ENCODE measurements at places on chromosomes 6 and 20.

DNA sequence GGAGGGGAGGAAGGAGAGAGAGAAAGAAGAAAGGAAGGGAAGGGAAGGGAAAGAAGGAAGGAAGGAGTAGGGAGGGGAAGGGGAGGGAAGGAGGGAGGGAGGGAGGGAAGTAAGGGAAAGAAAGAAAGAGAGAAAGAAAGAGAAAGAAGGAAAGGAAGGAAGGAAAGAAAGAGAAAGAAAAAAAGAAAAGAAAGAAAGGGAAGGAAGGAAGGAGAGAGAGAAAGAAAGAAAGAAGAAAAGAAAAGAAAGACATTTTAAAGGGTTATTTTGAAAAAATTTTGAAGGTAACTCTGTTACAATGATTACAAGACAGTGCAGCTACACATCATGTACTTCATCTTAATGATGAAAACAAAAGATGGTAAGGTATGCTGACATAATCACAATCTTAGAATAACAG, 3.9 kb downstream of the KIAA0319 start:
- DNase-seq = no peak

- DNase-seq = no peak
Observed at GRCh38 chr20:1370548-1371110, 22.2 kb downstream of the FKBP1A start.

- no peak for DNase-seq
Observed at GRCh38 chr6:82204020-82204419, 43.5 kb downstream of the IBTK start.

GRCh38 chr6:20338156-20338555, 63.5 kb upstream of the E2F3 start:
- DNase-seq = no peak

DNA sequence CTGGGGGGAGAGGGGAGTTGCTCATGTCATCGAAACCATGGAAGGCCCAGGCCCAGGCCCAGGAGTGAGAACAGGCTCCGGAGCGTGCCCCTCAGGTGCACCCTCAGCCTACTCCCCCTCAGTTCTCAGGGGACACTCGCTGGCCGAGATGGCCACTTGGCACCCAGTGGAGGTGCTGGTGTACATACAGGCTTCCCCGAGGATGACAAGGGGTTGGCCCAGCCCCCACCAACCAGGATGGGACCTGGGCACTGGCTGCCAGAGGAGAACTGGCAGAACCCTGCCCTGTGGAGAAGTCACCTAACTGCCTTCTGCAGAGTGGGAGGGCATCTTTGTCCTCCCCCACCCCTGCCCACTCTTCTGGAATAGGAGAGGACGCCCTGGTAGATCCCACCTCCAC, 9.5 kb downstream of the NKX2-2 start:
- no peak for DNase-seq

DNA sequence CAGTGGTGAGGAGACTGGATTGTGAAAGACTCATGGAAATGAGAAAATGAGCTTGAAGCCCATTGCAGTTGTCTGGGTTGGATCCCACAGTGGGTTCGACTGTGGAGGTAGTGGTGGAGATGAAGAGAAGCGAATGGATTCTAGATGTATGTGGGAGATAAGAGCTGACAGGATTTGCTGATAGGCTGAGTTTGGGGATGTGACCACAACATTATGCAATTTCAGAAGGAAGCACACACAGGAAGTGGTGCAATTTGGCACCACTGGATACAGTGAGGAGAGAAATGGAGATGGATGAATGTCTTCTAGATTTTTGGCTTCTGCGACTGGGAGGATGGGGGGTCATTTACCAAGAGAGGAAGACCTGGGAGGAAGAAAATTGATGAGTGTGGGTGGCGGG, 64.4 kb upstream of the MAFB start:
- no peak for DNase-seq

GRCh38 chr6:12976366-12976765, 259.8 kb downstream of the PHACTR1 start:
- DNase-seq = no peak

DNA sequence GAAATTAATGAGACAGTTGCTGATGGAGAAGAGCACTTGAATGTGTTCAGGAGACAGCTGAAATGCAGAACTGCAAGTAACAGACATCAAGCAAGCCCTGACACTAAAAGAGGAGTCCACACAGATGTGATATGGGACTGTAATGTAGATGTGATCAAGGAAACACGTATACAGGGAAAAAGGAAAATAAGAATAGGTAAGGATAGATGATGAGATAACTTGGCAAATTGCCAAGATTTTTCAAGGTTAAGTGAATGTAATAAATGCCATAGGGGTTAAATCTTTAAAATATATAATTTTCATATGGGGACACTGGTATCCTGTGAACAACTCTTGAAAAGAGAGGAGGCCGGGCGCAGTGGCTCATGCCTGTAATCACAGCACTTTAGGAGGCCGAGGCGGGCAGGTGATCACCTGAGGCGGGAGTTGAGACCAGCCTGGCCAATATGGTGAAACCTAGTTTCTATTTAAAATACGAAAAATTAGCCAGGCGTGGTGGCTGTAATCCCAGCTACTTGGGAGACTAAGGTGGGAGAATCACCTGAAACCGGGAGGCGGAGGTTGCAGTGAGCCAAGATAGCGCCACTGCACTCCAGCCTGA, 7.2 kb upstream of the SNX14 start:
- peak; percentile 34 for DNase-seq

GRCh38 chr6:37222125-37222967, 35.2 kb upstream of the TBC1D22B start:
- peak; percentile 86 for DNase-seq

GRCh38 chr6:111468329-111469012, 14.5 kb downstream of the REV3L start:
- no peak for DNase-seq

GRCh38 chr6:163814494-163815364, 400.2 kb downstream of the QKI start:
- DNase-seq = no peak

- DNase-seq = no peak
Observed at GRCh38 chr6:159513914-159514313, 179.1 kb downstream of the SOD2 start.

DNA sequence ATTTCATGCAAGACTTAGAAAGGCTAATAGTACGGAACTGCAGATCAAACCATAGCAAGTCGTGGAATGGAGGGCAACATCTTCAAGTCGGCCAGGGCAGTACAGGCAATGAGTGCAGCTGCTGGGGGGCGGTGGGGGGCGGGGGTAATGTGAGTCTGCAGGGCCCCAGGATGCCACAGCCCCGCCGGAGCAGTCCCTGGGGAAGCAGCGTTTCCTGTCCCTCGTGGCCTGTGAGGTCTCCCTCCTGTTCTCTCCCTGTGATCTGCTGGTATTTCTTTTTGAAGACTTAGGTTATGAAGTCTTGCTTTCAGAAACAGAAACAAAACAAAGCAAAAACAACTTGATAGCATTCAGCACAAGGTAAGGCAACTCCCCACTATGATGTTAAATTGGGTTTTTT, 351.9 kb downstream of the FOXA2 start:
- DNase-seq = no peak

DNA sequence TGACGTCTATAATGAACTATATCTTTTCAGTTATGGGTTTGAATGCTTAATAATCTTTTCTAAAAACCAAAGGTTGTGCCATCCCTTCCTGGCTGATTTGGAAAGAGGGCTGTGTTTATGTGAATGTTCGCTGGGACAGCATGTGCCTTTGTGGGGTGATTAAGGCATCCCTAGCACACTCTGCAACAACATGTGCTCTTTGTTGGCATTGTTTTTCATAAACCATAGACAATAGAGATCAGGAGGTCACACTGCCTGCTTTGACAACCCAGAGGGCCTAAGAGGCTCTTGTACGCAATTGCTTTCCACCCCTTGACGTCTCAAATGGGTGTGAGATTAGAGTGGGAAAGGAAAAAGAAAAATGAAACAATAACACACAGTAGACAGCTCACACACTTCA, 116.0 kb downstream of the LRRC1 start:
- no peak for DNase-seq

DNA sequence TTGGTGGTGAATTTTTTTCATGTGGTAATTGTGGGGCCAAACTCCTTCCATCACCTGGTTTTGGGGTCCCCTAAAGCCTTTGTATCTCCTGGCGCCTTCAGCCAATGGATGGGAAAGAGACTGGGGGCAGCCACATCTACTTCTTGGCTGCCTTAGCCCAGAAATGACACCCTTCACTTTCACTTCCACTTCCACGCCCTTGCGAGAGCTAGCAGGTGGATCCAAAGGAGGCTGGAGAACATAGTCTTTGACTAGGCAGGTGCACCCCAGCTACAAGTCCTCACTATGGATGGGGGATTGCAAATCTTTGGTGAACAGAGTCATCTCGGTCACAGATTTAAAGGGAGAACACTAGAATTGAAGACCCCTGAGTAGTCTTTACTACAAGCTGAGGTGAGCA, 70.8 kb downstream of the NDUFAF5 start:
- no peak for DNase-seq

DNA sequence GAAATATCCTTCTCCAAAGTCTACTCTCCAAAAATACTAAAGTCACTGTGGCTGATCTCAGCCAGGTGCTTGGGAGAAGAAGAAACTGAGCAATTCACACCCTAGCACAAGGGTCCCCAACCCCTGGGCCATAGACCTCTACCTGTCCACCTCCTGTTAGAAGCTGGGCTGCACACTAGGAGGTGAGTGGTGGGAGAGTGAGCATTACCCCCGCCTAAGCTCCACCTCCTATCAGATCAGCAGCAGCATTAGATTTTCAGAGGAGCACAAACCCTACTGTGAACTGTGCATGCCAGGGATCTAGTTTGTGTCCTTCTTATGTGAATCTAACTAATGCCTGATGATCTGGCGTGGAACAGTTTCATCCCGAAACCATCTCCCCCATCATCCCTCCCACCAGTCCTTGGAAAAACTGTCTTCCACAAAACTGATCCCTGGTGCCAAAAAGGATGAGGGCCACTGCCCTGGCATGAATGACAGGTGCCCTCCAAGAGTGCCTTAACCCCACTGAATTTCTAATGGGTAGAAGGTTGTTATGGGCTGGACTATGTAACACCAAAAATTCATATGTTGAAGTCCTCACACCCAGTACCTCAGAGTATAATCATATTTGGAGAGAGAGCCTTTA, 109.2 kb upstream of the CDYL start:
- DNase-seq = no peak

DNA sequence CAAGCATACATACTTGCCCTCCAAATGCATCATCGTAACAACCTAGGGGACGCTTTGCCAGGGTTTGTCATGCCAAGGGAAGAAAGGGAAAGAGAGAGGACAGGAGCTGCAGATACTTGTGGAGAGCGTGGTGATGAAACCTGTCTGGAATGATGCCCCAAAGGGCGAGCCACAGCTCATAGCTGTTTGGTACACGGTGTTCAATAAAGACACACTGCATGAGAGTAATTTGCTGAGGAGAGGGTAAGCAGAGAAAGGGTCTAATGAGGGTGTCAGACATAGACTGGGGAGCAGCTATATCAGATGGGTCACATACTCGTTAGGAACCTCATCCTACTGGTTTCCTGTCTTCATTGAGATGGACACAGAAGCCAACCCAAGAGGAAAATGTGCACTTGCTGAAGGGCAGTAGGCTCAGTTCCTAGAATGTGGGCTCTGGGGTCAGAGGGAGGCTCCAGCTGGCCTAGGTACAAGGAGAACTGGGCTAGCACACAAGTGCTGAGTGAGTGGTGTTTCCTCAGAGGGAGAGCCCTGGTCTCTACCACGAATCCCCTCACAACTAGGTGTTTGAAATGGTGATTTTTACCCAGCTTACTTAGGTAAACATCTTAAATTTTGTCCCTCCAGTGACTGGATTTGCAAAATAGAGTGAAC, 5.2 kb upstream of the FOXO3 start:
- DNase-seq = no peak

GRCh38 chr20:45337367-45338120, 10.7 kb downstream of the SDC4 start:
- peak; percentile 64 for DNase-seq

DNA sequence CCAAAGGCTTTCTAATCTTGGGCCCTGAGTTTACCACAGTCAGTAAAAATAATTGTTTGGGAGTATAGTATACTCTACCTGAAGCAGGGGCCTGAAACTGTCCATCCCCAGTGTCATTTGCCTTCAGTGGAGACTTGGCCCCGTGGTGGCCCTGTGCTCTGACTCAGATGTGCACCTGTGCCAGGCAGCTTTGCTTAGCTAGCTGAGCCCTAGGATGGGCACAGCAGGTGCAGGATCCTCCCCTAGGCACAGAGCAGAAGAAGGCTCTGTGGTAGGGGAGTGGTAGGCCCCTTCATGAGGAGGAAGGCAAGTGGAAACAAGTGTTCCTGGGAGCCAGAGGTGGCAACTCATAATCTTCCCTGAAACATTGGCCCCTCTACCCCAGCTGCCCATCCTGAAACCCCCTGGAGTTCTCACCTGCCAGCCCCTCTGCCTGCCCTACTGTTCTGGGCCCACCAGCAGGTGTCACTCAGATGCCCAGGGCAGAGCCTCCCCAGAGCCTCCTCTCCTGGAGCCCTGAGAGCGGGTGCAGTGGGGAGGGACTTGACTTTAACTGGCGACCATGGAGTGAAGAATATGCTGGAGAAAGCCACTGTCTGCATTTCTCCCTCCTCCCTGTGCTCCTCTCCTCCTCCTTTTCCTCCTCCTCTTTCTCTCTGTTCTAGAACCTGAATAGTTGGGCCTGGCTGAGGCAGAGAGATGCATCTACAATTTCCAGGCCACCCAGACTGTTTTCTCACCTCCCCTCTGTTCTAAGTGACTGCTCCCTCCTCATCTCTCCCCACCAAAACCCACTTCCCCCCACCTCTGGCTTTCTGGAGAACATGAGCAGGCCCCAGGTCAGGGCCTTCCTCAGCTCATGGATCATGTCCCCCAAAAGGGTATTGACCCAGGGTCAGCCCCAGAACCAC, 2.9 kb downstream of the CPNE5 start:
- no peak for DNase-seq

GRCh38 chr6:411402-412145, 20.0 kb downstream of the IRF4 start:
- no peak for DNase-seq

- DNase-seq = no peak
Observed at GRCh38 chr20:51828762-51829161, 26.4 kb upstream of the SALL4 start.

DNA sequence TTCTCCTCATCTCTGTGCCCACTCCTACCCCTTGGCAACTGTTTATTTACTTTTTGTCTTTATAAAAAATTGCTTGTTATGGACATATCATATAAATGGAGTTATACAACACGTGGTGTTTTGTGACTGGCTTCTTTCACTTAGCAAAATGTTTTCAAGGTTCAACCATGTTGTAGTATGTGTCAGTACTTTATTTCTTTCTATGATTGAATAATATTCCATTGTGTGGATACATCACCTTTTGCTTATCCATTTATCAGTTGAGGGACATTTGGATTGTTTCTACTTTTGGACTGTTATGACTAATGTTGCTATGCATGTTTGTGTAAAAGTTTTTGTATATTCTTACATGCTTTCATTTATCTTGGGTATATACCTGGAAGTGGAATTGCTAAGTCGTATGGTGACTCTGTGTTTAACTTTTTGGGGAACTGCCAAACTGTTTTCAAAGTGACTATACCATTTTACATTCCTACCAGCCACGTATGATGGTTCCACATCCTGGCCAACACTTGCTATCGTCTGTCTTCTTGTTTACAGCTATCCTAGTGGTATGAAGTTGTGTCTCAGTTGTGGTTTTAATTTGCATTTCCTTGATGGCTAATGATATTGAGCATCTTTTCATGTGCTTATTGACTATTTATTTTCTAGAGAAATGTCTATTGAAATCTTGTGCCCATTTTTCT, 84.4 kb downstream of the SLX4IP start:
- DNase-seq = peak; percentile 55
